ENCODE measurements at places on chromosomes 4 and X. TPM values are rescaled to one million over a fixed set of nuclear protein-coding genes. Genes with fewer than 3 reads are reported as not detected.

- no peak for DNase-seq
- H3K27ac ChIP-seq = no peak overlapping the region
- H3K27me3 ChIP-seq = no peaks in the 10 kb centered on the region
- no peaks in the 10 kb centered on the region for H3K4me1 ChIP-seq
- no peak overlapping the region for H3K4me3 ChIP-seq
Observed at GRCh38 chrX:30156880-30157560, 58.3 kb upstream of the MAGEB2 start.

GRCh38 chrX:19750783-19751467, 136.5 kb downstream of the SH3KBP1 start:
- peak overlapping the region; percentile 82 for H3K27ac ChIP-seq
- H3K4me3 ChIP-seq = peak overlapping the region; percentile 11
- peaks cover 9% of the 10 kb centered on the region for H3K36me3 ChIP-seq
- DNase-seq = no peak
- H3K27me3 ChIP-seq = no peaks in the 10 kb centered on the region
- peaks cover 89% of the 10 kb centered on the region for H3K4me1 ChIP-seq

- no peak overlapping the region for H3K4me3 ChIP-seq
- H3K27ac ChIP-seq = no peak overlapping the region
- H3K36me3 ChIP-seq = no peaks in the 10 kb centered on the region
- H3K27me3 ChIP-seq = no peaks in the 10 kb centered on the region
- DNase-seq = no peak
Observed at GRCh38 chr4:32560306-32560705, 1840.1 kb downstream of the PCDH7 start.

GRCh38 chr4:52192721-52193135, 141.6 kb downstream of the SPATA18 start:
- no peaks in the 10 kb centered on the region for H3K36me3 ChIP-seq
- H3K4me3 ChIP-seq = no peak overlapping the region
- no peak overlapping the region for H3K27ac ChIP-seq
- H3K4me1 ChIP-seq = no peaks in the 10 kb centered on the region
- no peaks in the 10 kb centered on the region for H3K27me3 ChIP-seq
- DNase-seq = no peak

DNA sequence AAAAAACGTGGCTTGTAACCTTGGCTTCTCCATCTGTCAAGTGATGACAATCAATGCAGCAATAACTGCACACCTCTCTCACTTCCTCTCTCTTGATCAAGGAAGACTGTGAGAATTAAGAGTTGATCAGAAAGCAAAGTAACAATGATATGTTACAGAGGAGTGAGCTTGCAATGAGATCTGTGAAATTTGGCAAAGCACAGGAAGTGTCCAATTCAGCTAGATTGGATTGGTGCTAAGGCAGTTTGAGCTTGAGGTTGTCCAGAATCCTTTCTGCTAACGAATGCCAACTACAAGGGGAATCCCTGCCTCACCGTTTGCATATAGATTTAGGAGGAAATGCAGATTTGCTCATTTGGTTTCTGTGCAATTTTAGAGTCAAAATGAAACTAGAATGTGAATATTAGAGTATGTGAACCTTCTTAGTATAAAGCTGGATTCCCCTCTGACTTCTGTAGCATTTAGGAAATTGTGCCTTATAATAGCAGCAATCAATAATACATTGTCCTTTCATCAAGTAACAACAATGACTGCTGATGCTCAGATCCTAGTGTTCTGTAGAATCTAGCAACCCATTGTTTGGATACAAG, 346.4 kb downstream of the PTTG2 start:
- H3K36me3 ChIP-seq = peaks cover 9% of the 10 kb centered on the region
- peak overlapping the region; percentile 85 for H3K27ac ChIP-seq
- peak overlapping the region; percentile 67 for H3K4me3 ChIP-seq
- H3K27me3 ChIP-seq = no peaks in the 10 kb centered on the region
- DNase-seq = no peak

The GPR78 gene
- total RNA-seq = not detected

The MED12 gene
- total RNA-seq = 102 TPM

DNA sequence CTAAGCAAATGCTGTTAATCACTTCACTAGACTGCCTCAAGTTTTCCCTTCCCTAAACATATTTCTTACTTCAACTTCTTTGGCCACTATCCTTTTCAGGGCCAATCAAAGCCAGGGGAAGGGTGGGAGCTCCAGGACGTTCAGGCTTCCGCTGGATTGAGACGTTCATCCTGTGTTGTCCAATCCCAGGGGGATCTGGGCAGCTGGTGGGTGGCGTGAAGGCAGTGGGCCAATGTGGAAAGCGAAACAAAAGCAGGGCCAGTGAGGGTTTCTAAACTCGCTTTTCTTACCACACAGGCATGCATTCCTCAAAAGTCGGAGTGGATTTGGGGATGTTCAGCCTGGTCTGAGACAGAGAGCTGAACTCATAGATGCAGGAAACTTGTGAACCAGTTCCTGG, 7.6 kb downstream of the CXCL13 start:
- no peak for DNase-seq
- H3K4me1 ChIP-seq = no peaks in the 10 kb centered on the region
- H3K36me3 ChIP-seq = no peaks in the 10 kb centered on the region
- peaks cover 2% of the 10 kb centered on the region for H3K27me3 ChIP-seq
- no peak overlapping the region for H3K27ac ChIP-seq

DNA sequence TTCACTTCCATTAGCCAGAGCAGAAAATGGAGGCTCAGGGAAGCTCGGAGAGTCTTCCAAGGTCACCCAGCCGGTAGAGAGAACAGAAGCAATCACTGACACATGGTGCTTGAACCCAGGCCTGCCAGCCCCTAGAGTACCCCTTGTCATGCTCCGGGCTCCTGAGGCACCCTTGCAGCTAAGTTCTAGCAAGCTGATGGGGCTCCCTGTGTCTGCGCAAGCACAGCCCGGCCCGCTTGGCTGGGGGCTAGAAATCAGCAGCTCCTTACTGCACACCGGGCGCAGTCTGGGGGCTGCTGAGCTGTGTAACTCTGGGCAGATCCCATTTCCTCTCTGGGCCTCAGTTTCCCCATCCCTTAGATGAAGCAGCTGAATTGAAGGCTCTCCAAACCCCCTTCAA, 102.1 kb upstream of the PSAPL1 start:
- H3K36me3 ChIP-seq = no peaks in the 10 kb centered on the region
- H3K4me1 ChIP-seq = no peaks in the 10 kb centered on the region
- peaks cover 2% of the 10 kb centered on the region for H3K27me3 ChIP-seq
- DNase-seq = no peak

DNA sequence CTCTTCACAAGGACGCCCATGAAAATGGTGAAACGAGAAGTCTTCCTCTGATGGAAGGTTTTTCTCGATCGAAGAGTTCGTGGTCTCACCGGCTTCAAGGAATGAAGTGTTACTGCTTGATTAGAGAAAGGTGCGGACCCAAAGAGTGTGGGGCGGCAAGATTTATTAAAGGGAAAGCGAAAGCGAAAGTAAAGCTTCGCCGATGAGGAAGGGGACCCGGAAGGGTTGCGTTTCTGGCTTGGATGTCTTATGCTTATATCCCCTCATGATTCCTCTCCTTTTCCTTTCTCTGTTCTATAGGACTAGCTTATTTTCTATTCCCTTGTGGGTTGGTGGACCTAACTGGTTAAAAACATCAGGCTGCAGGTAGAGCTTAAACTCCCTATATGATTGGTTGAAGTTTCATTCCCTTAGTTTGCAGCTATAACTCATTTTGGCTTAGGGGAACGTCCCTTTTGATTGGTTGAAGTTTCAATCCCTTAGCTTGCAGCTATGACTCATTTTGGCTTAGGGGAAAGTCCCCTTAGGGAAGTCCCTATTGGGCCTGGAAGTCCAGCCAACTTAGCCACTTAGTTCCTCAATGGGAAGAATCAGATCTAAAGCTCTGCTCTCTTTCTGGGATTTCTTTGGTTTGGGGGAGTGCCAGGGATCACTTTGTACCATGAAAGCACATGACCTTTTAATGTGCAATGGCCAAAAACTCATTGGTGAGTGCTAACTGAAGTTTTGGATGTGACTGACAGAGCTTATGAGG, 1025.0 kb upstream of the PCDH10 start:
- DNase-seq = no peak
- no peaks in the 10 kb centered on the region for H3K36me3 ChIP-seq
